Stimulated activated CD4-positive, alpha-beta T cell treated with anti-CD3 and anti-CD28 coated beads, Interleukin-12 subunit alpha, Interleukin-12 subunit beta, amount 100 ng/mL, for 48 hours (primary cell): ENCODE measurements at places on chromosomes 13 and 19.

- no peak for DNase-seq
These were observed 52.1 kb downstream of the SERP2 start for GRCh38 chr13:44425815-44426078.

- DNase-seq, result no peak
These were observed 40.9 kb upstream of the PSG9 start for GRCh38 chr19:43310221-43310620.

DNA sequence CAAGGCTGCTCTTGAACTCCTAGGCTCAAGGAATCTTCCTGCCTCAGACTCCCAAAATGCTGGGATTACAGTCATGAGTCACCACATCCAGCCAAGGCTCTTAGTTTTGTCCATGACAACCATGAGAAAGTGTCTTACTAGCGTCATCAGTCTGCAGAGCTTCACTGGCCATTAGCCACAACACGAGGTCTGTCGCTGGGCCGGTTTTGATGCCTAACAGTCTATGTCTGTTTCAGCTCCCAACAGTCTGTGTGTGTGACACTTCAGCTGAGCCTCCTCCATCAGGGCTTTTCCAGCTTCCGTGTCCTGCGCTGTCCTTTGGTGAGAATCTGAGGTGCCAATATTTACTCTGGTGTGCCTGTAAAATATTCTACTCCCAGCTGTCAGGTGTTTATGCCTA, 47.6 kb downstream of the CEP89 start:
- no peak for DNase-seq

GRCh38 chr13:25478186-25478585, 106.4 kb downstream of the ATP8A2 start:
- no peak for DNase-seq
